ENCODE measurements at places on chromosomes 7 and 10.

GRCh38 chr7:107387128-107387527 lies 82.7 kb upstream of the GPR22 start:
- peak overlapping the region; percentile 90 for H3K27ac ChIP-seq
- H3K36me3 ChIP-seq, result no peaks in the 10 kb centered on the region
- H3K4me1 ChIP-seq, result peaks cover 38% of the 10 kb centered on the region

DNA sequence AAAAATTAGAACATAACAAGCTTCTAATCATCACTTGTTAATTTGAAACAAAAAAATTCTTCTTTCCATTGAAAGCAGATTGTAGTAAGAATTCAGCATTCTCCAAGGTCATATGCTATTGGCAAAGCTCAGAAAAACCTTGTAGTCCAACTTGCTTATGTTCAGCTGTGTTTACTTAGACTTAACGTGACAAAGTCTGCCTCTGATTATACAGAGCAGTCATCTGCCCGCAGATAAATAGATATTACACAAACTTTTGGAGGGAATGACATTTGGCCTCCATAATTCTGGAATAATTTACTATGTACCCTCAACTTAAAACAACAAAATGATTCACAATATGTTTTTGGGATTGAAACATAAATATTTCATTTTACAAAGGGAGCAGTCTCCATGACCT lies 45.8 kb downstream of the MKX start:
- no peaks in the 10 kb centered on the region for H3K36me3 ChIP-seq
- H3K4me3 ChIP-seq, result no peak overlapping the region
- DNase-seq, result no peak
- no peak overlapping the region for H3K27ac ChIP-seq

DNA sequence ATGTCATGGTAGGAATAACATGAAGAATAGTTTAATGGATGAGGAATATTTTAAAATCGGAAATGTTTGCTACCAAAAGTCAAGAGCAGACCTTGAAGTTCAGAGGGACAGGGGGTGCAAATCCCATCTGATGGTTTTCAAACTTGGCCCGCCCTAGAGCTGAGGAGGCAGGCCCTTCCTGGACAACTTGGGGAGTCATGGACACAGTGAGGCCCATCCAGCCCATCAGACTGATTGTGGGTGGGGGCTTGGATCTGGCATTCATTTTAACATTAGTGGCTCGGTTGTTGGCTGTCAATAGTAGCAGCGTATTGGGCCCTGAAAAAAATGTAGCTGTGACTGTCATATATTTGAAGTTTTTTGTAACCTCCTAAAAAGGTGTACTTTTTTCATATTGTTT lies 2.0 kb downstream of the C10orf90 start:
- H3K4me3 ChIP-seq, result no peak overlapping the region
- peaks cover 7% of the 10 kb centered on the region for H3K4me1 ChIP-seq
- H3K27me3 ChIP-seq, result no peaks in the 10 kb centered on the region
- DNase-seq, result no peak
- H3K36me3 ChIP-seq, result no peaks in the 10 kb centered on the region

DNA sequence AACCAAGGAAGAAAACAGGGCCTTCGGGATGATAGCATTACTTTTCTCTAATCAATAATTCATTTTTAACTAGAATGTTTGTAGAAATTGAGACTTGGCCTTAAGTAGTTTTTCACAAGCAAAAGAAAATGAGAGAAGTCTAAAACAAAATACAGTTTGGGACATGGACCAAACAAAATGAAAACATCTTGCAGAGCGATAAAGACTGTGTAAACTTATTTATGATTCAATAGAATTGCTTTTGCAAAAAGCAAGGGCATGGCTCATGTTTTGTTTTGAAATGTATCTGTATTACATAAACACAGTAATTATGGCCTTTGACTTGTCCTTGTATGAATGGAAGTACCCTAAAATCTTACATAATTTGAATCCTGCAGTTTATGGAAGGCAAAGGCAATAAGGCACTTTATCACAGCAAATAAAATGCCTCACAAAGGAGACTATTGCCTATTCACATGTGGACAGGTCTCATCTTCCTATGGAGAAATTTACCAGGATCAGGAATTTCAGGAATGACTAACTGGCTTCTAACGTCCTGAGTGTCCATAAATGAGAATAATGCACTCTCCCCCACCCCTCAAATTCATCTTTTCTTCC lies 295.2 kb downstream of the PTEN start:
- peaks cover 19% of the 10 kb centered on the region for H3K4me1 ChIP-seq
- peak overlapping the region; percentile 31 for H3K27ac ChIP-seq
- no peaks in the 10 kb centered on the region for H3K27me3 ChIP-seq
- H3K4me3 ChIP-seq, result no peak overlapping the region

DNA sequence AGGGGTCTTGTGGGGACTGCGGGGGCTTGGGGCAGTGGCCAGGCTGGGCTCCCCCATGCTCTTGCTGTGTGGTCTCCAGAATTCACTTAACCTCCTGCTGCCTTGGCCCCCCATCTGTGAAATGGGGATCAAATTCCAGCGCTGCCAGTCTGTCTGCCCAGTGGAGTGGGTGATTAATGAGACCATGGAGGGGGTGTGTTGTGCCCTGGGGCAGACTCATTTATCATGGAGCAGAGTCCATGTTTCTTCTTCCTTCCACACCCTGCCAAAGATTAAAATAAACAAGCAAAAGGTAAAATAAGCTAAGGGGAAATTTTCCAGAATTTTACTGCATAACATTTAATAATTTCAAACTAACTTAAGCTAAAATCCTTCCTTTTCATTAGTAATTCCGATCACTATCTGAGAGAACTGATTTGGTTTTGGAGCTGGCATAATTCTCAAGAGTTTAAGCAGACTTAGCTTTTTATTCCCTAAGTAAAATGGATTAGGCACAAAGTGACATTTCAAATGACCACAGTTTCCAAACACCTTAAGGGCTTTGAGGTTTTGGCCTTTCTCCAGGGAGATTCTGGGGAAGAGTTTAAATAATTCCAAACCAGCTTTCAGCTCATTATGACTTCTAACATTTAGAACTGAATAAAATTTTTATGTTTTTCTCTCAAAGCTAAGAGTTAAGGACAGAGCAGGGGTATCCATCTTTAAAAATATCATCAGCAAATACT lies 211.9 kb downstream of the CXCL12 start:
- H3K27ac ChIP-seq, result no peak overlapping the region
- H3K36me3 ChIP-seq, result no peaks in the 10 kb centered on the region
- no peak for DNase-seq
- H3K4me1 ChIP-seq, result peaks cover 65% of the 10 kb centered on the region
- no peak overlapping the region for H3K4me3 ChIP-seq

- no peaks in the 10 kb centered on the region for H3K36me3 ChIP-seq
- no peak overlapping the region for H3K4me3 ChIP-seq
- peaks cover 2% of the 10 kb centered on the region for H3K4me1 ChIP-seq
- peaks cover 55% of the 10 kb centered on the region for H3K27me3 ChIP-seq
- no peak overlapping the region for H3K27ac ChIP-seq
Measured at GRCh38 chr7:31251441-31251840, 89.1 kb downstream of the NEUROD6 start.

- H3K4me1 ChIP-seq, result peaks cover 19% of the 10 kb centered on the region
- no peaks in the 10 kb centered on the region for H3K27me3 ChIP-seq
- no peak overlapping the region for H3K4me3 ChIP-seq
- DNase-seq, result no peak
- no peak overlapping the region for H3K27ac ChIP-seq
Measured at GRCh38 chr7:20409961-20410360, 79.3 kb downstream of the ITGB8 start.

DNA sequence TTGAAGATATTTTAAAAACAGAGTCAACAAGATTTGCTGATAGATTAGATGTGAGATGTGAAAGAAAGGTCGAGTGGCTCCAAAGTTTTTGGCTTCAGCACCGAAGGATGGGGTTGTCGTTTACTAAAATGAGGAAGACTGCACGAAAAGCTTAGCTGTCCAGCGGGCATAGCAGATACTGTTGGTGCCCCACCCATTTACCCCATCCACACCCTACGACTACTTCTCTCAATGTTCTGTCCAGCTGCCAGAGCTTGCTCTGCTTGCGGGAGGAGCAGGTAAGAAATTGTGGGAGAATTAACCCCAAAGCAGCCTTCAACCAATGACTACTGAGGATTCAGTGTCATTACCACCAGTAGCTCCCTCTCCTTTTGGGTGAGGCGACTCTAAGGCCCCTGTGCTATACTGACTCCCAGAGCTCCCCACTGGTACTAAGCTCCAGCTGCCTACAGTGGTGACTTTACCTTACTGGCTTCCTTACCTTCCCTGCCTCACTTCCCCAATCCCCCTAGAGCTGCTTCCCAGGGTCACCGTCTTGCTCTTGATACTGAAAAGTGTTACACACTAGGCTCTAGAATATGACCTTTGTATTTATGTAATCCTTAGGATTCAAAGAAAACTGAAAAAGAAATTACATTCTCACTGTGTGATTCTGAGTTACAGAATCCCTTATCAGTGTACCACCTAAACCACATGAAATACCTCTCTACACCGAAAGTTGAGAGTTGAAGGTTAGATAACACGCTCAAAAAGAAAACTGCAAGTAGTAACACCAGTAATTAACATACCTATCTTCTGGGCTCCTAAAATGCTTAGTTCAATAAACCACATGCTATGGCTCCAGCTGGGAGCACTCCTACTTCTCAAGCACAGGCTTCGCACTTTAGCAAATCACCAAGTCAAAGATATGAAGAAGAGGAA lies 22.3 kb downstream of the CACUL1 start:
- H3K27me3 ChIP-seq, result no peaks in the 10 kb centered on the region
- H3K27ac ChIP-seq, result no peak overlapping the region
- no peak for DNase-seq
- H3K4me3 ChIP-seq, result no peak overlapping the region
- no peaks in the 10 kb centered on the region for H3K36me3 ChIP-seq

DNA sequence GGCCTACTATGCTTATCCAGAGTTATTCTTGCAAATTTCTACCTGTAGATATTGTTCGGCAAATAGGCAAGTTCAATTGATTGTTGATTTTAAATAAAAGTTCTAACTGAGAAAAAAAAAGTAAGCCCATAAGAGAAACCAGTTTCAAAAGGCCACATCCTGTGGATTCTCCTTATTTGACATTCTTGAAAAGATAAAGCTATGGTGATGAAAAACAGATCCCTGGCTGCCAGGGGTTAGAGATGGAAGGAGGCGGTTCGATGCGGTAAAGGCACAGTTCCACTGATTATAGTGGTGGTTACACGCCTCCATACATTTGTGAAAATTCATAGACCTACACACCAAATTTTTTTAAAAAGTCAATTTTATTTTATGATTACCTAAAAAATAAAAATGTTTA lies 347.8 kb downstream of the KCNMA1 start:
- H3K4me3 ChIP-seq, result no peak overlapping the region
- no peaks in the 10 kb centered on the region for H3K36me3 ChIP-seq
- DNase-seq, result no peak
- H3K27me3 ChIP-seq, result no peaks in the 10 kb centered on the region

- peaks cover 9% of the 10 kb centered on the region for H3K4me1 ChIP-seq
- no peaks in the 10 kb centered on the region for H3K36me3 ChIP-seq
- no peak overlapping the region for H3K4me3 ChIP-seq
- H3K27me3 ChIP-seq, result no peaks in the 10 kb centered on the region
Measured at GRCh38 chr10:112689327-112690072, 242.5 kb downstream of the VTI1A start.

DNA sequence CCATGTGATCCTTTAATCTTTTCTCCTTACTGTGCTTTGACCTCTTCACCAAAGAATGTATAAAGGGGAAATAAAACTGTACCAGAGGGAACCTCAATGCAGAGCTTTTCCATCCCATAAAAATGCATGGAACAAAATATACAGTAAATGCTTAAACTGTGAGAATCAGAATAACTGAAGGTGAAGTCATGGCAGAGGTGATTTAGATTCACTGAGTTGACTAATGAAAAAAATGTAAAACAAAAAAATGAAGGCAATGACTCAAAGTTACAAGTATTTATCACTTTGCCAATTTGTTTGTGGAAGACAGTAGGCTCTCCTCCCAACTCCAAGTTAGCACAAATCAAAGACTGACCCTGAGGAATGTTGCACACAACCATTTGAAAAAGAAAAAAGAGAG lies 1331.6 kb upstream of the SORCS1 start:
- peaks cover 1% of the 10 kb centered on the region for H3K36me3 ChIP-seq
- no peaks in the 10 kb centered on the region for H3K27me3 ChIP-seq
- H3K4me3 ChIP-seq, result no peak overlapping the region
- H3K27ac ChIP-seq, result no peak overlapping the region
- peaks cover 3% of the 10 kb centered on the region for H3K4me1 ChIP-seq
- no peak for DNase-seq

GRCh38 chr10:2244471-2244870 lies 507.1 kb upstream of the ADARB2 start:
- H3K4me1 ChIP-seq, result no peaks in the 10 kb centered on the region
- H3K27ac ChIP-seq, result no peak overlapping the region
- no peaks in the 10 kb centered on the region for H3K27me3 ChIP-seq
- no peaks in the 10 kb centered on the region for H3K36me3 ChIP-seq
- H3K4me3 ChIP-seq, result no peak overlapping the region

DNA sequence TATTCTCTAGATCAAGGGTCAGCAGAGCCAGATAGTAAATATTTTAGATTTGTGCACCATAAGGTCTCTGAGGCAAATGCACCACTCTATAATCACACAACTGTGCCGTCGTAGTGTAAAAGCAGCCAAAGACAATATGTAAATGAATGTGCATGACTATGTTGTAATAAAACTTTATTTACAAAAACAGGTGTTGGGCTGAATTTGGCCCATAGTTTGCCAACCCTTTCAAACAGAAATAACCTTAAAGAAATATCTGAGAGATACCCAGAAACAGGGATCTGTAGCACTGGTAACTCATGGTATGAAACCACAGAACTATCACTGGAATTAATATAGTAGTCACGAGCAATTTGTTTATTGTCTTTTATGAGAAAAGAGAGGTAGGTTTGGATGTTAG lies 86.0 kb downstream of the ARID5B start:
- no peak overlapping the region for H3K4me3 ChIP-seq
- H3K4me1 ChIP-seq, result peaks cover 12% of the 10 kb centered on the region
- peak overlapping the region; percentile 8 for H3K27ac ChIP-seq
- no peak for DNase-seq
- no peaks in the 10 kb centered on the region for H3K27me3 ChIP-seq

GRCh38 chr10:104253106-104253505 lies 1.6 kb upstream of the GSTO1 start:
- peak overlapping the region; percentile 28 for H3K4me3 ChIP-seq
- DNase-seq, result no peak
- H3K27ac ChIP-seq, result no peak overlapping the region
- H3K4me1 ChIP-seq, result peaks cover 33% of the 10 kb centered on the region

DNA sequence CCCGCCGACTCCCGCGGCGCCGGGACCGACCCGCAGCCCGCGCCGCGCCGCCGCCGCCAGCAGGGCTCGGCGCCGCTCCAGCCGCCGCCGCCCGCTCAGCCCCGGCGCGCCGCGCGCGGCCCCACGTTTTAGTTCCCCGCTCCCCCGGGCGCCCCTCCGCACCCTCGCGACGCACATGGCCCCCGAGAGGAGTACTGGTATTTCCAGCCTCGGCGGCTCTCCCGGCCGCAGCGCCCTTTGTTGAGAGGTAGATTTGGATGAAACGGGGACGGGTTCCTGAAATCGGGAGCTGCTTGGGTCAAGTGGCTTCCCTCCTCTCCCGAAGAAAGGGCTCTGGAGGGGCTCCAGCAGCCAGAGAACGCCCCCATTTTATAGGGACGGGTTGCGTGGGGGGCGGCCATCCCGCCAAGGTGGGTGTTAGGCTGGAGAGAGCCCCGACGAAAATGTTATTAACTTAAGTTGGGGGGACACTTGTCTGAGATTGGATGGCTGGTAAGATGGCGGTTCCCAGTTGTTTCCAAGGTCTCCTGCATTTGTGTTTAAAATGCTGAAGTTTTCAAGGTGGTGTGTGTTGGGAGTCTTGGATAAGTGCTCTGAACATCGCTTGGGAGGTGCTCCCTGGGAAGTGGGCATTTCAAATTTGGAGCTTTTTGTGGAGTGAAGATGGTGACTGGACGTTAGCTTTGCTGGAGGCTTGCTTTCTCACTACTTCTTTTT lies 1.2 kb downstream of the BMI1 start:
- H3K36me3 ChIP-seq, result no peaks in the 10 kb centered on the region
- peaks cover 60% of the 10 kb centered on the region for H3K4me1 ChIP-seq

GRCh38 chr10:29009464-29009863 lies 279.4 kb upstream of the LYZL1 start:
- no peaks in the 10 kb centered on the region for H3K27me3 ChIP-seq
- peak overlapping the region; percentile 79 for H3K27ac ChIP-seq
- H3K36me3 ChIP-seq, result no peaks in the 10 kb centered on the region
